ENCODE measurements at places on chromosomes 4 and X.
A peak's percentile ranks its signal among the peaks of the same experiment; 100 is the strongest.

- DNase-seq: no peak
Observed at GRCh38 chr4:30840571-30840970, 120.4 kb downstream of the PCDH7 start.

GRCh38 chrX:40448793-40449192 is 132.0 kb upstream of the ATP6AP2 start:
- no peak for DNase-seq

DNA sequence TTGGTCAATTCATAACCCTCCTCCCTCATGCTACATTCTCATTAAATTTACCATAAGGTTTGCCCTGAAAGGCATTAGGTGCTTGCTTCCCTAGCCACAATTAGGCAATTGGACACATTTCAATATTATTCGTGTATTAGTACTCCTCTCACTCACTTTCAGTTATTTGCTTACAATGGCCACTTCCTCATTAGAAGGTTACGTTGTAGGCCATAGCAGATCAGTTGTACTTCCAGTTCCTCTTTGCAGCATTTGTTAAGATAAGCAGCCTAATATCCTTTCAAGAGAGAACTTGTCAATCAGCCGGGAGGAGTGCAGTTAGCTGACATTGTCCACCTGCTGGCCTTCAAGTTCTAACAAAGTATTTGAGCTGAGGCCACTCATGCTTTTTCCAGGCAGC is 1017.2 kb downstream of the PCDH7 start:
- no peak for DNase-seq

GRCh38 chrX:135315864-135316263 is 6.6 kb downstream of the ETDC start:
- DNase-seq: no peak

GRCh38 chrX:136171420-136171819 is 24.1 kb downstream of the FHL1 start:
- DNase-seq: no peak

- DNase-seq: no peak
Observed at GRCh38 chr4:19577097-19577496, 674.6 kb upstream of the SLIT2 start.

- no peak for DNase-seq
Observed at GRCh38 chrX:39726771-39727170, 371.0 kb downstream of the BCOR start.

GRCh38 chrX:140766024-140766611 is 56.6 kb downstream of the LINC00632 start:
- DNase-seq: peak; percentile 41

DNA sequence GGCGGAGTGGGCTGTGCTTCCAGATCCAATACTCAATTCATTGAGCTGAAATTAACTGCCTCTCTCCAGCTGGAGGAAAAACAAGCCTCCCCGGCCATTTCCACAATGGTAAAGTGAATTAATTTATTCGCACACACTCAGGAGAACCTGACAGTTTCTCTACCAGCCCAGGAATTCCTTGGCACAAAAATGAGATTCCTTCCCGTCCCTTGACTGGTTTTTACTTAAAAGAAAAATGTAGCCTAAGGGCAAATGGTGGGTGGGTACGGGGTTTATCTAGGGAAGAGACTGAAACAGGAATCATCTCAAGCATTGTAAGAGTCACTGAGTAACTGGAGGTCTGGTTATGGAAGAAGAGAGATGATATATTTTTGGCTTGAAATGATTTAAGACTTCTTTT is 102.7 kb downstream of the VCX3A start:
- DNase-seq: no peak

DNA sequence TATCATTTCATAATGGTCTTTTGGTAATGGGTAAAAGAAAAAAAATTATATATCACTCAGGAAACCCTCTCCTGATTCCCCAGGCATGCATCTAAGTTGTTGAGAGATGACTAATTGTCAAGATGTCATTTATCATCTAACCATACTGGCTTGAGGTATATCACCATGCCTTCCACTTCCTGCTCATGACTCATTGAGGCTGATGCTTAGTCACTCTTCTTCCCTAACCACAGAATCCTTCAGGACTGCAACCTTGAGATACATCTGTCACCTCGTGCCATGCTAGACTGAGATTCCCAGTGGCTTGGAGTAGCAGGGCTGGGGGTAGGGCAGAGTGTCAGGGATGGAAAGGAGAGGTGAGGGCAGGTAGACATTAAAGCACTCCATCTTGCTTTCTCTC is 782.5 kb upstream of the INTU start:
- no peak for DNase-seq

DNA sequence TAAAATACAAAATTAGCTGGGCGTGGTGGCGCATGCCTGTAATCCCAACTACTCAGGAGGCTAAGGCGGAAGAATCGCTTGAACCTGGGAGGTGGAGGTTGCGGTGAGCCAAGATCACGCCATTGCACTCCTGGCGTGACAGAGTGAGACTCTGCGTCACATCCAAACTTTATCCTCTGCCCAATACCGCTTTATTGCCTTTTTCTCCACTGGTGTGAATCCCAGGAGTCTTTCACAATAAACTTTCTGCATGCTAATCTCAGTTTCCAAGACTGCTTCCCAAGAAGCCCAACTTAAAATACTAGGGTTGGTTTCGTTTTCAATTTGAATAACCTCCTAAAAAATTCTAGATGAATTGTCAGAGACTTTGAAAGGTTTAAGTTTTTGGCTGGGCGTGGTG is 27.2 kb upstream of the DHX15 start:
- no peak for DNase-seq

DNA sequence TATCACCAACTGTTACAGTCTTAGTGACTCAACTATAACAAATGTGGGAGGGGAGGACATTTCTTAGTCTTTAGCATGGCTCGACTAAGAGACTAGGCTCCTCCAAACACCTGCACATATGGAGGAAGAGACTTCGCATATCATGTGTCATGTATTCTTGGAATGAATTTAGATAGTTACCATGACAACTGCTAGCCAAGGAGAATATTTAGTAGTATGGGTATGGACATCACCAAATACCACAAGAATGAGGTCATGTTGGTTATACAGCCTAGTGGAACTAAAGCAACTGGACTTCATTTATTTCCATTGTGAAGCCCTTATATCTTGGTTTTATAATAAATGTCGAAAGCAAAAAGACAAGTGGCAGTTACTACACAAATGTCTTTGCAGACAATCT is 512.3 kb downstream of the CFAP47 start:
- no peak for DNase-seq

DNA sequence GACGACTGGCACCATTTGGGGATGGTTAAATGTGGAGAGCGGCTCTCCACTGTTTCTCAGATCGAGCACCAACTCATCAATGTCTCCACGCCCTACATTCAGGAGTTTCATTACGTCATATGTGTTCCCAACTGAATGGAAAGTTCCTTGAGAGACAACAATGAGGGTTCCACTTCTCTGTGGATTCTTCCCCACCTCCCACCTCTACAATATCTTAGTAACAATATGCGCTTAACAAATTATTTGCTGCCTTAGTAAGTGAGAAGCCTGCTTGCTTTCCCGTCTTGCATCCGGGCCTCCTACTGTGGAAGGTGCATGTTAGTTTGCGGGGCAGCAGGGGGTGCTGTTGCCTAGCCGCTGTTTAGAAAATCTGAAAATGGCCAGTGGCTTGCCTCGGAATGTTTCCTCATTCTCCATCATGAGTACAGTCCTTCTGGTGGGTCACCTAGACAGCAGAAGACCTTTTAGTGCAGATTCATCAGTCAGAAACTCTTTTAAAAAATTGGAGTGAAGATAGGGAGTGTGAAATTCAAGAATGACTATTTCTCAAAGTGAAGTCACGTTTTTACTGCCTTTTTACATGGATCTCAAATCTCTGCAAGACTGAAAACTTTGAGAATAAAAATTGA is 55.7 kb downstream of the PHOX2B start:
- peak; percentile 48 for DNase-seq

DNA sequence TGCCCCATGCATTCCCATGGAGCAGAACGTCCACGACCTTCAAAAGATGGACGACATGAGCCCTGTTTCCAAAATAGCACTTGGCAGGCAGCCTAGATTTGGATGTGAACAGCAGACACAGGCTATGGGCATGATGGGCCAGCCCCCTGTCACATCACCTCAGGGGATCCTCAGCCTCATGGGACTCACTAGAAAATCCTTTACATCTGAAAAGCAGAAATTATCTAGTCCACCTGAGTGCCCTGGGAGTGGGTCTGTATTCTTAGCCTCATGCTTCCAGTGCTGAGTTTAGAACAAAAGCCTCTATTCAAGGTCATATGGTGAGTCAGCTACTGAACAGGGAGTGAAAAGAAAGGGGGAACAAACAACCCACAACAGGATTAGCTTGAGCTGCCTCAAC is 35.8 kb downstream of the GRIA3 start:
- peak; percentile 5 for DNase-seq

GRCh38 chr4:140808256-140808655 is 52.1 kb upstream of the TBC1D9 start:
- DNase-seq: no peak

- no peak for DNase-seq
Observed at GRCh38 chr4:18961266-18961665, 939.7 kb upstream of the LCORL start.

- no peak for DNase-seq
Observed at GRCh38 chr4:116132946-116133345, 952.4 kb downstream of the TRAM1L1 start.

DNA sequence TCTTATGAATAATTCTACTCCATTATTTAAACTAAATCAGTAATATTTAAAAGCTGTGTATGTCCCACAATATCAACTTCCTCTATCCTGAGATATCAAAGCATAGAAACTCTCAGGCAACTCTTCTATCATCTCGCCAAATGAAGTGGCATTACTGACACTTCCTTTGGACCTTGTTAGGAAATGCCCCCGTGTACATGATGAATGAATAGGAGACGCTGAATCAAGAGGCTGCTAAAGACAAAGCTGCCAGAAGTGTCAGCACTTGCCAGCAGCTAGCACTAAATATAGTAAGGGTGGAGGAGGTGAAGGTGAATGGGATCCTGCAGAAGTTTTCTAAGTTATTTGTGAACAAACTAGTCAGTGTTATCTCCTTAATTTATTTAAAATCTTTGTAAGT is 99.5 kb upstream of the BLTP1 start:
- no peak for DNase-seq

DNA sequence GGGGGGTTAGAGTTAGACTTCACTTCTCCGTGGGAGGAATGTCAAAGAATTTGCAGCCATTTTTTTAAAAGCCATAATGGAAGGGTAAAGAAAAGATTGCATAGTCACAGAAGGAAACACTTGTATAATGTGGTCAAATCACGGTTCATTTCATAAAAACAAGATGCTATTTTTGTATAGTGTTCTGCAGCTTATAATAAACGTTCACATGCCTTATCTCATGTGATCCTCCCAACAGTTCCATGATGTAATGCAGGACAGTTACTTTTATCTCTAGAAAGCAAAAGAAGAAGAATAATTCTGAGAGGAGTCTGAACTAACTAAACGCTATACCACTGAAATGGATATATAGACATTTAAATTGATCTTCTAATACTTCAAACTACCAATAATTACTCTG is 71.3 kb upstream of the CAMK2D start:
- DNase-seq: no peak

DNA sequence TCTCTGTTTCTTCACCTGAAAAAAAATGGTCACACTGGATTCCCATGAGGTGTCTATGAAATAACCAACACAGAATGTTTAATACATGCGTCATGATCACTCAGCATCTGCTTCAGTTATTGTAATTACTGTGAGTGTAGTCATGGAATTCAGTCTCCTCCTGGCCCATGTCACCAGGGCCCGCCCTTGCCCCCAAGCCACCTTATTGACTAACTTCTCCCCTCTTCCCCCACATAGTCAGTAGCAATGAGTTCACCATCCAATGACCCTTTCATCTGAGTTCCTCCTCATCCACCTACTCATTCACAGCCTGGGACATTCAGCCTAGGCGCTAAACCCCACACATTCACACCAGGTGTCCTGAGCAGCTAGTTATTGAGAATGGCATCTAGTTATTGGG is 15.6 kb downstream of the PNMA6F start:
- DNase-seq: no peak

- DNase-seq: no peak
Observed at GRCh38 chrX:11446949-11447348, 153.7 kb downstream of the AMELX start.

DNA sequence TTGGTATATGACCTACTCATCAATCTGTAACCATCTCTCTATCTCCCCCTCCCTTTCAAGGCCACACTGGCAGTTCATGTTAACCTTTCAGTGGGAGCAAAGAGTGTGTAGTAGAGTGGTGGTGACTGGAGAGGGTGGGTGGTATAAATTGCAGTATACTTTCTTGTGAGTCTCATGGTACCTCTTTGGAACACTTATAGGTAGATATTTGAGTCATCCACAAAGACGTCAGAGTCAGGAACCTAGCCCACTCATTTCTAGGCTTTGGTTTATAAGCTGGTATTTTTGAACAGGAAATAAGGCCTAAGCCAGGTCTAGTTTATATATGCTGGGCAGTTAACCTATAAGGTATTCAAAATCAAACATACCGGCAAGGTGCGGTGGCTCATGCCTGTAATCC is 36.3 kb downstream of the RLIM start:
- DNase-seq: no peak

DNA sequence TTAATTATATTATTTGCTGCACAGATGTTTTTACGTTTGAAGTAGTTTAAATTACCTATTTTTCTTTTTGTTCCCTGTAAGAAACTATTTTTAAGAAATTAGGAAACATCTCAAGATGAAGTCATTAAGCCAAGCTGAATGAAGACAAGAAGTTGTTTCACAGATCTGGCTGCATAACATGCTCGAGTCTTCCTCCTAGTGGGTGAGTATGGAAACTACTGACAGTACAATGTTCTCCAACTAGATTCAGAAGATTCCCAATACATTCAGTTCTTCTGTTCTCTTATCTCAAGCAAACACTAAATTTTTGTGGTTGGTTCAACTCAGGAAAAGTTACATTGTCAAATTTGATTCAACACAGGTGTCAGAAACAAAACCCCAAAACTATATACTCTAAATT is 256.8 kb upstream of the VCX start:
- DNase-seq: peak; percentile 56

- peak; percentile 75 for DNase-seq
Observed at GRCh38 chr4:15149234-15149838, 147.1 kb downstream of the CPEB2 start.

DNA sequence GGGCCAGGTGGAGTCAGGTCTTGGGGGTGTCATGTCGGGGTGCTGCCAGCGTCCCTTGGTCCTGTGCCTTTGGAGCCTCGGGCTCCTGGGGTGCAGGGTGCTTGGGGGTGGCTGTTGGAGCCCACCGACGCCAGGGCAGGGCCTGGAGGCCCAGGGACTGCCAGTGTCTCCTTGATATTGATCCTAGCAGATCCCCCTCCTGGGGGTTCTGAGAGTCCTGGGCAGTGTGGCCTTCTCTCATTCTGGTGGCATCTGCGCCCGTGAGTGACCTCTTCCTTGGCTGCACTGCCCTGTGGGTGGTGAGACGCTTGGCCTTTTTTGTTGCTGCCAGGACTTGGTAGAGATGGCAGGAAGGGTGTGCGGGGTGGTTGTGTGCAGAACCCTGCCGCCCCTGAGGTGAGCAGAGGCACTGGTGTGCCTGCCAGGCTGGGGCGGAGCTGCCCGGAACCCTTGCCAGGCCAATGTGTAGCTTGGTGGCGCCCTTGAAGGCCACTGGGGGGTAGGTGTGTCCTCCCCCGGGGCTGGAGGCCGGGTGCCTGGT is 7.0 kb downstream of the NAT8L start:
- DNase-seq: no peak

- DNase-seq: no peak
Observed at GRCh38 chrX:70398899-70399298, 24.2 kb upstream of the GDPD2 start.

- DNase-seq: no peak
Observed at GRCh38 chrX:23844502-23845138, 61.6 kb downstream of the SAT1 start.

- DNase-seq: no peak
Observed at GRCh38 chrX:716136-716535, 85.5 kb downstream of the SHOX start.
